Activated CD4-positive, alpha-beta T cell treated with anti-CD3 and anti-CD28 coated beads, Interleukin-2, amount 50 U/mL, for 24 hours (primary cell): ENCODE measurements at places on chromosomes 3 and 15.

GRCh38 chr3:113898892-113899291 lies 48.9 kb upstream of the ZDHHC23 start:
- no peak for DNase-seq

DNA sequence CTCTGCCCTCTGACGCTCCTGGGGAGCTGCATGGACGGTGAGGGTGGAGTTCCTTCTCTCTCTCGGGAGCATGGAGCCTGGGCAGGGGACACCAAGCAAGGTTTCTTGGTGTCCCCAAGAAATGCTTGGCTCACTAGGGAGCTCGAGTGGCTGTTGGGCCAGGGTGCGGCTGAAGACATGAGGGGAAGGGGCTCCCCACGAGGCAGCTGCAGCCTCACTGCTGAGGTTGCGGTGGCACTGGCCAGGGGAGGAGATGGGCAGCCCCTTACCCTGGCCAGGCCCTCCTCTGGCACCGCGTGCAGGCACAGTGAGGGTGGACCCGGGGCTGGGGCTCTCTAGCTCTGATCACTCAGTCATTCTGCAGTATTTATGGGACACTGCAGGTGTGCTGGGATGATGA lies 43.5 kb upstream of the SLC41A3 start:
- DNase-seq, result no peak

DNA sequence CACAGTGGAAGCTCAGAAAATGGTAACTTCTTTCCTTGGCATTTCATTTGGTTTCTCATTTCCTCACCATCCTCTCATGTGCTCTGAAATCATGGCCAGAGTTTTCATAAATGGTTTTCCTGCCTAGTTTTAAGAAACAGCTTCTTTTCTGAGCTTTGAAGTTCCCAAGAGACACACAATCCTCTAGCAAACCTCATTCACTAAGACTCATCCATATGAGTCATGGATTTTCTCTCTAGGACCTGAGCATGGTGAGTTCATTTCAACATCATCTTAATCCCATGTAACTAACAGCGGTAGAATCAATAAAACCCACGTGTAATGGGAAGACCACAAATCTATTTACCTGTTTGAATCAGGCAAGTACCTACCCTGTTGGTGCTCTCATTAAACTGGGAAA lies 274.5 kb upstream of the LRTM1 start:
- DNase-seq, result no peak

- DNase-seq, result no peak
These were observed 28.6 kb downstream of the TGFBR2 start for GRCh38 chr3:30634761-30635735.

GRCh38 chr3:170189398-170190256 lies 8.1 kb upstream of the PHC3 start:
- no peak for DNase-seq

GRCh38 chr3:47367631-47368030 lies 13.2 kb upstream of the PTPN23 start:
- no peak for DNase-seq

DNA sequence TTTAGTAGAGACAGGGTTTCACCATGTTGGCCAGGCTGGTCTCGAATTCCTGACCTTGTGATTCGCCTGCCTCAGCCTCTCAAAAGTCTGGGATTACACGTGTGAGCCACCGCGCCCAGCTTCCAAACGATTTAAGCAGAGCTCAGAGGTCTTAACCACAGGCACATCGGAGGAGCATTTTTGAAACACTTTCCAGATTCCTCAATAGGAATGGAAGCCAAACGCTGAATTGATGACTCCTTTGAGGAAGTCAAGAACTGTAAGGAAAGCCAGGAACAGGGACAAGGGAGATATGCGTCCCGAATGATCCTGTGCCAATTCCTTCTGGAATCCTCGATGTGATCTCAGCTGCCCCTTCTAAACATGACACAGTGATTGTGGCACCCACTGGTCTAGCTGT lies 40.0 kb downstream of the TRH start:
- no peak for DNase-seq

- no peak for DNase-seq
These were observed 153.5 kb upstream of the COL8A1 start for GRCh38 chr3:99484871-99485270.

DNA sequence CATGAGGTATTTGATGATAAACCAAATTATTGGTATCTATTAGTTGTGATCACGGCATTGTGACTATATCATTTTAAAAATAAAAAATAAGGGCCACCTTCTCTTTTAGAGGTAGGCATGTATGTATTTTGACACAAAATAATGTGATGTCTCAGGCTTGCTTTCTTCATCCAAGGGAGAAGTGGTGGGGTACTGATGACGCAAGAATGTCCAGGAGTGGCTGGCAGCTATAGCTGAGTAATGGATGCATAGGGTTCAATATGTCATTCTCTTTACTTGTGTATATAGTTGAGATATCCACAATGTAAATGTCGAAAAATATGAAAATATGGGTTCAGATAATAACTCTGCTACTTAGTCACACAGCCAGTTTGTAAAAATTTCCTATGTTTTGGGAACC lies 46.8 kb upstream of the NSMCE3 start:
- DNase-seq, result no peak

GRCh38 chr3:94069194-94069813 lies 6.4 kb downstream of the NSUN3 start:
- DNase-seq, result no peak

DNA sequence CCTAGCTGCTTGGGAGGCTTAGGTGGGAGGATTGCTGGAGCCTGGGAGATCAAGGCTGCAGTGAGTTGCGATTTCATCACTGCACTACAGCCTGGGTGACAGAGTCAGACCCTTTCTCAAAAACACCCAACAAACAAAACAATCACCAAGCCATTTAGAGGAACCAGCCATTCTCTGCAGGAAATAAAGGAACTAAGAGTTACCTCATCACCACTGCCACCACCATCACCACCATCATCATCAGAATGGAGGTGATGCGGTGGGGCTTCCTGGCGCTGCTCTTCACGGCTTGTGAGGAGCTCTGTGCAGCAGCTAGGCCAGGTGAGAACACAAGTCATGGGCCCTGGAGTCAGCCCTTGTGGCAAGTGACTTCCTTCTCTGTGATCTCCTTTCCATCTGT lies 37.7 kb upstream of the KLHL25 start:
- DNase-seq, result no peak

- DNase-seq, result no peak
These were observed 7.7 kb downstream of the IGDCC4 start for GRCh38 chr15:65414841-65415621.

DNA sequence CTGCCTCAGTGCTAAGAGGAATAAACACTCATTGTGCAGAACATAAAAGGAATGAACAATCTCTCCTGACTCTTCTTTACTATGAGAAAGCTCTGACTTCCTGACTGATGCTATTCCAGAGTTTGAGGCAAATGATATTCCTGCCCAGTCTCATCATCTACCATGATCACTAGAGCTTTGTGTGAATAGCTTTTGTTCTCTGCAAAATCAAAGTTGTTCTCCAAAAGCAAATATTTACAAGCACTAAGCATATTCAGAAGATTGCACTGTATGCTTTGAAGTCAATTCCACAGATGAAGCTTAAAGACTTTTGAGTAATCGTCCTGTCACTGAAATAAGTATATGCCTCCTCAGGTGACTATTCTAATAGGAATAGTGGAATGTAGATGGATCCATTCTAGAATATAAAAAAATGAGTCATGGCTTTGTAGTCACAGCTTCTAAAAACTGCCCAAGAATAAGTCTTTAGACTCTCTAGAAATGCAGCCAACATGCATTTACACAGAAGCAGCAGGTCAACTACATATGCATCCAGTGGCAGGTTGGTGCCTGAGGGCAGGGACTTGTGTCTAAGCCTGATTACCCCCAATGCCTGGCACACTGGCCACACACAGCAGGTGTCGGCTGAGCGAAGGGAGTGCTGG lies 34.6 kb downstream of the TNFAIP8L3 start:
- DNase-seq, result no peak

DNA sequence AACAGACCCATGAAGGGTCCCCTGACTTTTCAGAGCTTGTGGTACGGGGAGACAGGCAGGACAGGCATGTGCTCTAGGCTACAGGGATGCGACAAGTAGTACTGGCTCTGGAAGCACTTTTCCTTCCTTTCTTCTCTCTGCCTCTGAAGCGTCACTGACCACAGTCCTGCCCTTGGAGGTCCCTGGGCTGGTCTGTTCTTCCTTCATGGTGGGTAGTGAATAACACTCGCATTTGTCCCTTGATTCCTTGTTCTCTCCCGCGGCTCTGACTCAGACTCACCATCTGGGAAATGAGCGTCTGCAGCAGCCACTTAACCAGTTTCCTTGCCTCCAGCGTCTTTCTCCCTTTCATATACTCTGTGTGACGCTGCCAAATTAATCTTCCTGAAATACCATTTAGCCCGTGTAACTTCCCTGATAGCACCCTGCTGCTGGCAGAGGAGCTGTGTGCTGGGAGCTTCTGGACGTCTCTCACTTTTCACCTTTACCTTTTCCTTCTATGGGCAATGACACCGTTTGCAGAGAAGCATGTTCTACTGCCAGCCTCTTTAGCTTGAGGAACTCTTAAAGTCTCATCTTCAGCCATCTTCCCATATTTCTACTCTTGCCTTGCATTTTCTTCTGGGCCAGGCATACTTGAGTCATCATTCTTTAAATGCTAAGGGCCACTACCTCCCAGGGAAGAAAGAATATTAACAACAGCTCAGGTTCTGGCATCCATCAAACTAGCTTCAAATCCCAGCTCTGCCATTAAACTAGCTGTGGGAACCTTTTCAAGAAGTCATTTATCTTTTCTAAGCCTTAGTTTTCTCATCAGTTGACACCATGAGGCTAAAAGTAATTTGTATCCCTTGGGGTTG lies 33.6 kb downstream of the TMEM45A start:
- DNase-seq, result no peak

- no peak for DNase-seq
These were observed 11.9 kb downstream of the SCAMP5 start for GRCh38 chr15:75007216-75007615.

DNA sequence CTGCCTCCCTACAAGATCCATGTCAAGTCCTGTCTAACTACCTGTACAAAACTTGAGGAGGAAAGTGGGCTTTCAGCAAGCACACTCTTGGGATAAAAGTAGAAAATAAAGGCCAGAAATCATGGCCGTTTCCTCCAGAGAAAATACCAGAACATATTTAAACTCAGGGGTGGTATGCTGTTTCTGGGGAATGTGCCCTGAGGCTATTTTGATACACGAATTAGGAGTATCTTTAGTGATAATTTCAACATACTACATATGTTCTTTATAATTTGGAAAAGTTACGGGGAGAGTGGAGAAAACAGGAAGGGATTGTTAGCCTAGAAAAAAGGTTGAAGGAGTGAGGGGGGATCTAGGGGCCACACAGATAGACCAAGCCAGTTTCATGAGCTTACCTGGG lies 18.7 kb upstream of the PDCD6IP start:
- no peak for DNase-seq

DNA sequence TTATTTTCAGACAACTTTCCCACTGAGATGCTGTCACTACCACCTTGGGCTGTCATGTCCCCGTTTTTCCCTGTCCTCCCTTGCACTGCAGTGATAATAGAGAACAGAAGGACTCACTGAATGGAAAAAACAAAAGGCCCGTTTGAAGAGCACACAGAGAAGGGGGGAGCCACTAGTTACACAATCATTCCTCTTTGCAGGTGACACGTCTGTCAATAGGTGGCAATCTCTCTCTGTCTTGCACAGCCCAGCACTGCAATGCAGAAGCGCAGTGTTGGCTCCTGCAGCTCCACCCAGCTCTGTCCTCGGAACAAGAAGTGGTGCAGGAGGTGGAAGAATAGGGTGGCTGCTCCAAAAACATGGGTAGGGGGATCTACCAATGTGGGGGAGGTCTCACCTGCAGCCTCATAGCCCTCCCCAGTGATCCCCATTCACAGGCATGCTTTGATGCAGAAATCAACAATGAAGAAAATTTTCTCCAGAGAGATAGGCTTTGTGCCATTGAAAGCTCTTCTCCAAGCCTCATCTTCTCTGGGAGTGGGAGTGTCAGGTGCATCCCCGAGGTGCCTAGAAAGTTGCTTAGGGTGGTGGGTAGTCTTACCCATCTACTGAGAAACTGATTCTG lies 31.8 kb downstream of the FSTL1 start:
- no peak for DNase-seq

- DNase-seq, result no peak
These were observed 61.2 kb downstream of the ITGA11 start for GRCh38 chr15:68370768-68371151.

- no peak for DNase-seq
These were observed 116.5 kb upstream of the ALDH1A3 start for GRCh38 chr15:100762913-100763834.

DNA sequence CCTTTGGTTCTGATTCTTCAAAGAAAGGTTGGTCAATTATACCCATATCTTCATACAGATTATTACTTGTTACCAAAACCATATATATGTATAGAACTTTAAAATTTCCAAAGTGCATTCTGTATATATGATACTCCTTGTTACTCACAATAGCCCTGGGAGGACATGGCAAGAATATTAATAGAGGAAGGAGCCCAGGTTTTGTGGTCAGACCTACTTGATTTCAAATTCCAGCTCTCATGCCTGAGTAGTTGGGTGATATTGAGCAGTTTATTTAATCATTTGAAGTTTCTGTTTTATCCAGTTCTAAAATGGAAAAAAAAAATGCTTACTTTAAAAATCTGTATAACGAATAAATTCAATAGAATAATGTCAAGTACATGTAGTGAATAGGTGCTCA lies 2.5 kb downstream of the IL1RAP start:
- DNase-seq, result no peak

DNA sequence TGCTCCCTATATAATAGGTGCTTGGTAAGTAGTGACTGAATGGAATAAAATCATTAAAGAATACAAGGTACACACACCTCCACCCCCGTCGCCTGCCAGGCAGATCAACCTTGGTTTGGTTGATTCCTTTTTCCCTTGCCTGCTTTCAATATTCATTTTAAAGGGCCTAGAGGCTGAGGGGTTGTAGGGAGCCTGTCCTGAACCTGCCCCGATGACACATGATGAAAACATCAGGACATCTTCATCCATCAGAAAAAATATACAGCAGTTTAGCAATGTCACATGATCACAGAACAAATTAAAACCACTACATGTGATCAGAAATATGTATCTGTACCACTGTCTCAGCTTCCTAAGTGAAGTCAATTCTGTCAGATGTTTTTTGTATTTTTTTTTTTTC lies 588.9 kb downstream of the FOXP1 start:
- no peak for DNase-seq

- DNase-seq, result no peak
These were observed 151.0 kb upstream of the MLF1 start for GRCh38 chr3:158419820-158420653.

DNA sequence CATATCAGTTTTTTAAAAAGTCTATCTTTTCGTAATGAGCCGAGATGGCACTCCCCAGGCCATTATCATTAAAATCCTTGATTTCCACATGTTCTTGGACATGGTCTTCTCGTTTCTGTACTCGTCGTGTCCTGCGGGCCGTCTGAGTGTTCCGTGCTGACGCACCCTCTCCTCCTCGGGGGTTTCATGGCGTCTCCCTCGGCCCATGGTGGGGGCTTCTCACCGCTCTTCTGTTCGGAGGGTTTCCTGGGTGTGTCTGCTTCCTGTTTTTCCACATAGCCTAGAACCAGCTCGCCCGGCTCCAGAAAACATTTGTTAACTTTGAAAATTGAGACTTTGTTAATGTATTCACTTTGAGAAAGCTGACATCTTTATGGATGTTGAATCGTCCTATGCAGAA lies 92.7 kb downstream of the VGLL4 start:
- no peak for DNase-seq
